ENCODE measurements at places on chromosomes 1 and 21.

DNA sequence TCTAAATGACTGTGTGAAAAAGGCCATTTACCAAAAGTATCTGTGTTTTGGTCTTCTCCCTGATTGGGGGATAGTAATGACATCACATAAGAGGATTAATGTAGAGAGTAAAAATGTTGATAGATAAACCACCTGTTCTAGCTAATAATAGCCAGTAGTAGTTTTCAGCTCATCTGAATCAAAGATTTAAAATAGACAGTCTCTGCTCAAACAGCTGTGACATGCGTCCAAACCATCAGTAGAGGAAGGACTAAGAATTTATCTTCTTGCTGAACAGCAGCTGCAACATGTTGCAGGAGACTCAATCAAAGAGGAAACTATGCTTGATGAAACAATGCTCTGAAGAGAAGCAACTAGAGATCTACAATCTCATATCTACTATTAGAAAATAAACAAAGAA is 21.4 kb downstream of the TMPRSS15 start:
- DNase-seq = no peak

- no peak for DNase-seq
Measured at GRCh38 chr1:227191607-227192006, 126.7 kb downstream of the CDC42BPA start.

DNA sequence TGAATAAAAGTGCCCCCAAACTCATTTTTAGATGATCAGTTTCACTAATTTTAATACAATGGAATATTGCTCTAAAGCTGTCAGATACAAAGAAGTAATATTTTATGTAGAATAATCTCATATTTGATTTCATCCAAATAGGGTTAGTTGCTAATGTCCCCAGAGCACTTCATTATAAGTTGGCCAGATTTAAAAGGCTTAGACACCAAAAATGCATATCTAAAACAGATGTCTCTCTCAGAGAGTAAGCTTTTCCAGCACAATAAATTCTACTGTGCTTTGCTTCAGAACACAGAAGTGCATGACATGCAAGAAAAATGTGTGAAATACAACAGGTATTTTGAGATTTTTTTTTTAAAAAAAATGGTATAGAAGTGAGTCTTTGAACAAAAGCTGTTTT is 194.2 kb downstream of the LRRIQ3 start:
- DNase-seq = no peak

DNA sequence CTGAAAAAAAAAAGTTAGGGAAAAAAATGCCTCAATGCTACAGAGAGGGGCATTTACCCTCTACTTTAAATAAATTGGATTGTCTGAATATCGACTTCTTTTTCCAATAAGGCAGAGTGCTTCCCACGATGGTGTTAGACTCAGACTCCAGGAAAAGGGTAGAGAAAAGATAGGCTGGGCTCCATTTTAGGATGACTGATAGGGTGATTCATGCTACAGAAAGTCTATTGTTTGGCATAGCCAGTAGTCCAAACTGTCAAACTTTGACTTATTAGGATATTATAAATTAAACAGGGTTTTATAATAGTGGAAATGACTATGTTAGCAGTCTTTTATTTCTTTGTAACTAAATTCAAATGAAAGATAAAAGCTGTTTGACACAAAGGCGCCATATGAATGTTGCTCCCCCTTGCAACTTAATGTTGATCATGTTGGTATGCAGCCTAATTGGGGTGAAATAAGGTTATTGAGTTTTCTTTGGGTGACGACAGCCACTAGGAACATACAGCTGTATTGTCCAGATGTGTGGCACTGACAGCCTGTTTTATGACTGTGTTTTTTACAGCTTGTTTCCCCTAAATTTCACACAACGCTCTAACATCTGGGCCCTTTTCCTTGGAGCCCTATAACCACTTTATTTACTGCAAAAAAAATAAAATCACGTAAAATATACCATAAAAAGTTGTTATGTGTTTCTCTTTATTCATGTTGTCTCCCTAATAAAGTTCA is 69.3 kb downstream of the SPAG17 start:
- DNase-seq = peak; percentile 34

- DNase-seq = no peak
Measured at GRCh38 chr1:156444407-156445001, 56.1 kb downstream of the MEF2D start.

DNA sequence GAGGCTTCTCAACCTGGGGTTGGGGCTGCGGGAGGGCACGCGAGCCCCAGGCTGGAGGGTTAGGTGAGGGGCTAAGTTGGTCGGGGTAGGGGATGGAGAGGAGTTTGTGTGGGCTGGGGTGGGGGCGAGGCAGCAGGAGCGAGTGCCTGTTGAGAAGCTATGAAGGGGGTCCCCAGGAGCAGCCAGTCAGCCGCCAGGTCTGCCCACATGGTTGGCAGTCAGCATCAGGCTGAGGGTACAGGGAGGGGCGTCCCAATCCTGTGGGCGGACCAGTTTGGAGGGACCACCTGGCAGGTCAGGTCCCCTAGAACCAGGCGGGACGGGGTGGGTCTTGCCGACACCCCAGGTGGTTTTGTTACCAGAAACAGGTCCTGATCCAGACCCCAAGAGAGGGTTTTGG is 400 bp upstream of the TRIM17 start:
- DNase-seq = no peak

- peak; percentile 81 for DNase-seq
Measured at GRCh38 chr1:201753492-201753891, 75.5 kb upstream of the IPO9 start.

- DNase-seq = no peak
Measured at GRCh38 chr1:204651843-204652421, 33.6 kb downstream of the LRRN2 start.

- DNase-seq = no peak
Measured at GRCh38 chr1:222285526-222285925, 262.4 kb downstream of the HHIPL2 start.

DNA sequence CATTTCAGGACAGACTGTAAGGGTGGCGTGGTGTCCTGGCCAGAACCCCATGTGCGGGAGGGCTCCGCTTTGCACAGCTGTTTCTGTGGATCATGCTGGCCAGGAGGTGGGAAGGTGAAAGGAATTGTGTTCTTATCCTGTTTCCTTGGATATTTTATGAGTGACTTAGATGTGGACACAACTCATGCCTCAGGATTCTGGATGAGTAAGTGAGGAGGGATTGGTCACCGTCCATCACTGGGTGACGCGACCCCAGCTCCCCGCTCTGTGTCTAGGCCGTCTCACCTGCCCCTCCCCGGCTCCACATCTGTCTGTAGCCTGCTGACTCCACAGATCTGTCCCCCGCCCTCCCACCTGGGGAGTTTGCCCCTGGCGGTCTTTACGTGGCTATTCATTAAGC is 48.8 kb downstream of the PIK3CD start:
- peak; percentile 76 for DNase-seq

Data from fibroblast of skin of scalp (primary cell).